Activated T-helper 1 cell treated with anti-CD3 and anti-CD28 coated beads, Interleukin-2, amount 50 U/mL, for 16 hours (primary cell): ENCODE measurements at places on chromosomes 4 and X.

DNA sequence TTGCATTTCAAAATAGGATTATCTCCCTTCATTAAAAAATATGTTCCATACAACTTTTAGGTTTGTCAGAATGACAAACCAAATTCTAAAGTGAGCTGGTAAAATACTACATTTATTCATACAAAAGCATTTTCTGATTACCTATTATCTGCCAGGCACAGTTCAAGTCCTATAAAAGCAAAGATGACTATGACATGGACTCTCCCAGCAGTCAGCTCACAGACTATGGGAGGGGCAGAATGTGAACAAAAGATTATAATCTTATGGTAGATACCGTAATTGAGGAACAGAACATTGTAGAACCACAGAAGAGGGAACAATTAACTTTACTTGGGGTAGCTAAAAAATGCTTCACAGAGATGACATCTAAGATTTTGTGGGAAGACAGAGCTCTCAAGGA is 12.4 kb downstream of the PAQR3 start:
- no peak for DNase-seq

DNA sequence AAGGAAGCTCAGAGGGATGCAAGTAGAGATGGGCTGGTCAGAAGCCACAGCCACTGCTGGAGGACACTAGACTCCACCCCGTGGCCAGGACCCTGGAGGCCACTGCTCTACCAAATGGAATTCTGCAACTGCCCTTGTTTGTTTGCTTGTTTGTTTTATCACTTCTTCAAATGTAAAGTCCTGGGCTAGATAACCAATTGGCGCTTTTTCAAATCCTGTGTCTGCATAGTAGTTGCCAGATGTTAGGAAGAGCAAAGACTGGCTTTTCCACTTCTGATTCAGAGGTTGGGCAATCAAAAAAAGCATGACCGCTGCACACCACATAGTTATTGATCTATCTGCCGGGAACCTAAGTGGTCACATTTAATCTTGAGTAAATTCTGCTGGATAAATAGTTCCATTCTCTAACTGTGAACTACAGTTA is 255.2 kb upstream of the SFRP2 start:
- DNase-seq, result no peak

DNA sequence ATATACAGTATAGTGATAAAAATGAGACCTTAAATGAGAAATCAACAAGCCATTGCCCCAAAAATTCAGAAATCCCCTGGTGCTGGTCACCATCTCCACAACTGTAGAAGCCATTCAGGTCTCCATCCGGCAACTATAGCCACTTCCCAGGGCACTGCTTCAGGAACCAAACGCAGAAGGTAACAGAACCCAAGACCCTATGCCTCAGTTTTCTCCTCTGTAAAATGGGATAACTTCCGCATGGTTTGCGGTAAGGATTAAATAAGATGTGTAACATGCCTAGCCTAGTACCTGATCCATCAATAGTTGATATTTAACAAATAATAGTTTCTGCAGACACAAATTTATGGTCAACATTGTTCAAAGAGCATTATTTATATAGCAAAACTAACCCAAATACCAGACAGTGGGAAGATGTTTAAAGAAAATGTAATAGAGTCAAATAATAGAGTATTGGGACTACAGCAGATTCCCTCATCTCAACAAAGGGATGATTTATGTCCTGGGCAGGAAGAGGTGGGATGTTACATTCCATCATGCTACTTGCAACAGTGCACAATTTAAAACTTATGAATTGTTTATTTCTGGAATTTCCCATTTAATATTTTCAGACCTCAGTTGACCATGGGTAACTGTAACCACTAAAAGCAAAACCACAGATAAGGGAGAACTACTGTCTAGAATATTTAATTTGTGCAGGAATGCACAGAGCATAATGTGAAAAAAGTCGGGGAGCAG is 30.0 kb downstream of the IRF2 start:
- no peak for DNase-seq

GRCh38 chr4:8860096-8860891 is 11.3 kb downstream of the HMX1 start:
- no peak for DNase-seq

DNA sequence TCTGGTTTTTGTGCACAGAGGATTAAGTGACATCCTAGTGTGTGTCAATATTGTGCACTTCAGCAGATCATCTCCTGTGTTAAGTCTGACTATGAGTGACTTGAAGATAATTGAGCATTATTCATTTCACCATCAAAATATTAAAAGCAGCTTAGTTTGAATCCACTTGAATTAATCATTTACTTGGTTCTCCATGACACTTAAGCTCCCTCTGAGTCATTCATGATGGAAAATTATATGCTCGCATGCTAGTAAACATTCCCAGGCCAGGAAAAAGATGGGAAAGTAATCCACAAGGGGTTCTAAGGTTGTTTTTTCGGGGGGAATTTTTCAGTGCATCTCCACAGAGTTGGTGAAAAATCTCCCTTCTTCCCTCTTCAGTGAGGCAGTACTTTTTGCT is 97.2 kb upstream of the EOLA2 start:
- DNase-seq, result no peak

DNA sequence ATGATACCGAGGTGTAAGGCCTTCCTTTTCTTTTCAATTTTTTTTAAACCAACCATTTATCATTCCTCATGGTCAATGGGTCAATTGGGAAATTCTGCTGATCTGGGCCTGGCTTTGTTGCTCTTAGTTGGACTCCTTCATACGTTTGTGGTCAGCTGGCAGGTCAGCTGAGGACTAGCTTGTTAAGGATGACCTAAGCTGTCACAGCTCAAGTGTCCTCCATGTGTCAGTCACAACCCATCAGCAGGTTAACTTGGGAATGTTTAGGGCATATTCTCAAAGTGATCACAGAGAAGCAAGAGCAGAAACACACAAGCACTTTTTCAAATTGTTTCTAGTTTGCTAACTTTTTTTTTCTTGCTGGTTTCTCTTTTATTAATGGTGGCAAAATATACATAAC is 117.4 kb upstream of the MAB21L2 start:
- no peak for DNase-seq

DNA sequence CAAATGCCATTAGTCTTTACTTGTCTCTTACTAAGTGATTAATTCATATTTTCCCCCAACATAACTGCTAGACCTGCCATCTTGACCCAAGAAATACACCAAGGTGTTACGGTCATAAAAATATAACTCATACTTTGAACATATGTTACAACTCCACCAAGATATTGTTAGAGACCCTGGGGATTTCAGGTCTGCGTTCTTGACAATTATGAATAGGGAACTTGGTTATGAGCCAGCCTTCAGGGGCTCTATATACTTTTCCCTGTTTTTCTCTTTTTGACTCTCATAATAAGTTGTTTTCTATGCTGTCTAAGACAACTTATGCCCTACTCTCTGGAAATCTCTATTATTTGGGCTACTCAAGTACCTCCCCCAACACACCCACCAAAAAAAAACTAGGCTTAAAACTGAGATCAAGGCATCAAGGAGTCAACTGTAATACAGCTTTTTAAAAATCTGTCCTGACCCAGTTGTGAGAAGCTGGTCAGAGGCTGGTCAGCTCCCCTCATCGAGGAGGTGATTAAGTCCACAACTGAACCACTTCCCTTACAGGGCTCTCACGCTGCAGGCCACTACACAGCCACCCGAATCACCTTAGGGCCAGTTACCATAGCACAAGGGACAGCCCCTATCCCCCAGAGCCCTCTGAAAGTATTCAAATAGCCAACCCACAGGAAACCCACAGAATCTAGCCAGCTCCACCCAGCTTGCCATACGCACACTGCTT is 10.5 kb upstream of the TLR3 start:
- DNase-seq, result no peak

DNA sequence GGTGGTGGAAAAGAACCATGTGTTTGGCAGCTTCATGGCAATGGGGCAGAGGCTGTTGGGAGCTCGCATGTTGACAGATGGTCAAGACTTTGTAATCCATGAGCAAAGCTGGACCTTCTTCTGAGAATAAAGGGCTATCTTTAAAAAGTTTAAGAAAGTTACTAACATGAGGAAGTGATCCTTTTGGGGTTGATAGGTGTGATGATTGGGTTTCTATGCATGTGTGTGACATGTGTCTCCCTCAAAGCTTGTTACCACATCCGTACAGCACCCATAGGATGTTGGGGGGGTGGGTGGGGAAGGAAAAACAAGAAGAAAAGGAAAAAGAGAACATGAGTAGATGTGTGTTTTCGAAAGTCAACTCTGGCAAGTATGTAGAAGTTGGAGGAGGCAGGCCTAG is 123.0 kb upstream of the TLR3 start:
- DNase-seq, result no peak

GRCh38 chr4:121555315-121556107 is 141.3 kb downstream of the ANXA5 start:
- no peak for DNase-seq

DNA sequence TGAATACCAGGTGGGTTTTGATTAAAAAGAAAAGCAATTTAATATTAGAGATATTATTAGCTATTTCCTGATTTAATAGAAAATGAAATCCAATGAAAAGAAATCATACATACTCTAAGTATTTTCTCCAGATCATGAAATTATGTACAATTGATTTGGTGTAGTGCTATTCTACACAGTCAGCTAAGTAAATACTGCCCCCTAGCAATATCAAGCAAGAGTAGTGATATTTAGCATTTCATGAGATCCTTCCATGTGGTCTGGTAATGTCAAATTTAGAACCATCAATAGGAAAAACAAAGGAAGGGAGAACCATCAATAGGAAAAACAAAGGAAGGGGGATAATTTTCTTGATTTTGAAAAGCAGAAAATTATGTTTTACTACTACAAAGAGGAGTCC is 114.6 kb downstream of the TBCK start:
- no peak for DNase-seq

GRCh38 chr4:82797040-82797404 is 1.6 kb downstream of the SCD5 start:
- DNase-seq, result no peak

DNA sequence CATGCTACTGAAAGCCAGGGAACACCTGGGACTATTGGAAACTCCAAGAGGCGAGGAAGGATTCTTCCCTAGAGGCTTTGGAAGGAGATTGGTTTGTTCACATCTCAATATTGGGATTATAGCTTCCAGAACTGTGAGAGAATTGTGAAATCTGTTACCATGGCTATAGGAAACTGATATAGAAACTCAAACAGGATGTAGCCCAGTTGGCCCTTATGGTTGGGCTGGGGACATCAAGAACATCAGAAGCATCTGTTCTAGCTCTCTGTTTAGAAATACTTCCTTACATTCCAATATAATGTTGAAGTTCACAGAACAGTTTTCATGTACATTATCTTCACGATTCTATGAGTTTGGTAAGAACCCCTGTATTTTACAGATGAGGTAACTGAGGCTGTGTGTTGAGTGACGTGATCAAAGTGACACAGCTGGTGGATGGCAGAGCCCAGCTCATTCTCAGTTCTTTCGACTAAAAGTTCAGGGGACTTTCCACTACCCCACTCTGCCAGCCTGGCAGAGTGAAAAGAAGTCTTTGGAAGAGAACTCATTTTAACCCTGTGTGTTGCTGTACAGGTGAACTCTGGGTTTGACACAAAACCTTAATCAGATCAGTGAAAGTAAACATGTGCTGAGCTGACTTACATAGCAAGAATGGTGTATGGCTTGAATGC is 183.0 kb downstream of the GBA3 start:
- DNase-seq, result no peak

- no peak for DNase-seq
Observed at GRCh38 chrX:39580043-39580442, 517.7 kb downstream of the BCOR start.

DNA sequence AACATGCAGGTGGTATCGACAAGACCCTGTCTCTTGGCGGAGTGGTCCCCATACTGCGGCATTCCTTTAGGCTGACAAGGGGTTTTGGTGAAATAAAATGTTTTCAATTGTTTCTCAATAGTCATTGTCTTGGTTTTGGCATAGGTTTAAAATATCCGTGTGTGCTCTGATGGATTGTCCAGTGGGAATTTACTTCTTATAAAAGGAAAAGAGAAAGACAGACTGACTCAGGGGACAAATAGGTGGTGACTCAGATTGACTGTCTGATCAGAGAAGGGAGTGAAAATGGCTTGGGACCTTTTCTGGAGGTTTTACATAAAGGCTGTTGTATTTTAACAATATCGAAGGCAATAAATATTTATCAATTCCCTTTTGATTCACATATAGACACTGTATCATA is 129.8 kb downstream of the SORBS2 start:
- no peak for DNase-seq

DNA sequence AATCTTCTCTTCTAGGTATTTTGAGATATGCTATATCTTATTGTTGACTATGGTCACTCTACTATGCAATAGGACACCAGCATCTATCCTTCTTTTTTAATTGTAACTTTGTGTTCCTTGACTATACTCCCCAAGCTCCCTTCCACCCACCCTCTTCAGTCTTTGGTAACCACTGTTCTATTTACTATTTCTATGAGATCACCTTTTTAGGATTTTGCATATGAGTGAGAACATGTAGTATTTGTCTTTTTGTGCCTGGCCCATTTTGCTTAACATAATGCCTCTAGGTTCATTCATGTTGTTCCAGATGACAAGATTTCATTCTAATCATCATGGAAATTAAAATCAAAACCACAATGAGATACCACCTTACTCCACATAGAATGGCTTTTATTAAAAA is 63.3 kb upstream of the BANK1 start:
- no peak for DNase-seq

GRCh38 chr4:141329174-141329569 is 108.5 kb downstream of the ZNF330 start:
- no peak for DNase-seq

DNA sequence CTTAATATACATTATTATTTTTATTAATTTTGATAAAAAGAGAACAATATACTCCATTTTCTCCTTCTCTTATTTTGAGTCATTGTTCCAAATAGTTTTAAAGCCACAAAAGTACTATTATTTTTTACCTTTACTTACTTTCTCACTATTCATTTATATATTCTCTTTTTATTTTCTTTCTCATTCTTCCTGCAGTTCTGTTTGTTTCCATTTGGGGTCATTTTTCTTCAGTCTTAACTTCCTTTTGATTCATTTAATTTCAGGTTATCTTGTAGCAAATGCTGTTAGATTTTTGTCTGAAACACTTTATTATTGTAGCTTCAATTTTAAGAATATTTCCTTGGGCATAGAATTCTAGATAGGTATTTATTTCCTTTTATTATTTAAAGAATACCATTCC is 438.6 kb upstream of the EPHA5 start:
- no peak for DNase-seq

- DNase-seq, result no peak
Observed at GRCh38 chr4:156948738-156949137, 22.9 kb downstream of the PDGFC start.

DNA sequence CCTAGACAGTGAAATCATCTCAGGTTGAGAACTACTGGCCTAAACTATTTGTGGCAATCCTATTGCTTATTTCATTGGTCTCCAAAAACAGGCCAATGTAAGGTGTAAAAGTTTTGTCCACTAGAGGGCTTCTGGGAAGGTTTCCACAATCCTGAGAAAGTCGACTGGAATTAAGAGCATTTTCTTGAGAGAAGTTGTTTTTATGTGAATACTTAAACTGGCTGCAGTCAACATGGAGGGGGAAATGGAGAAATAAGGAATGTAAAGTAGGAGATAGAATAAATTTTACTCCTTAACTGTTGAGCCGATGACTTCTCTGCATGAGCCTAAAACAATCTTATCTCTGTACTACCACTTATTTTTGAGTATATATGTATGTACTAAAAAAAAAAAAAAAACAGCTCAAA is 11.0 kb upstream of the EIF4E start:
- DNase-seq, result no peak
